ENCODE measurements at places on chromosomes 6 and 20.

DNA sequence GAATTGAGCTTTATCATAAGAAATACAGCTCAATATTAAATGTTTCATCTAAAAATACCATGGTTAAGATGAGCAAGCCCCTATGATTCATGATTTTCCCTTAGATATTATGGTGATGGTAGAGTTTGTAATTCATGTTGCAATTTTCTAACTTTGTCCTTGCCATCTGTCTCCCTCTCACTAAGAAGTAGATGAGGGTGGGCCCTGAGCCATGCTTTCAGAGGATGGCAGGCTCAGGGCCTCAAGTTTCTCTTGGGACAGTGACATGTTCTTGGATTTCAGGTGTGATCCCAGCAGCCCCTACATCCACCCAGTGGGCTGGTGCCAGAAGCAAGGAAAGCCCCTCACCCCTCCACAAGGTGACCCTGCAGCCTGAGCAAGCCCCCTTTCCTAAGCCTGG is 25.6 kb downstream of the L3MBTL1 start:
- no peak for DNase-seq

- DNase-seq = no peak
These were observed 185.4 kb downstream of the ZFAND3 start for GRCh38 chr6:38004908-38005307.

- DNase-seq = no peak
These were observed 139.7 kb upstream of the FLRT3 start for GRCh38 chr20:14477125-14477524.

- no peak for DNase-seq
These were observed 163.2 kb downstream of the DTNBP1 start for GRCh38 chr6:15499591-15499990.

DNA sequence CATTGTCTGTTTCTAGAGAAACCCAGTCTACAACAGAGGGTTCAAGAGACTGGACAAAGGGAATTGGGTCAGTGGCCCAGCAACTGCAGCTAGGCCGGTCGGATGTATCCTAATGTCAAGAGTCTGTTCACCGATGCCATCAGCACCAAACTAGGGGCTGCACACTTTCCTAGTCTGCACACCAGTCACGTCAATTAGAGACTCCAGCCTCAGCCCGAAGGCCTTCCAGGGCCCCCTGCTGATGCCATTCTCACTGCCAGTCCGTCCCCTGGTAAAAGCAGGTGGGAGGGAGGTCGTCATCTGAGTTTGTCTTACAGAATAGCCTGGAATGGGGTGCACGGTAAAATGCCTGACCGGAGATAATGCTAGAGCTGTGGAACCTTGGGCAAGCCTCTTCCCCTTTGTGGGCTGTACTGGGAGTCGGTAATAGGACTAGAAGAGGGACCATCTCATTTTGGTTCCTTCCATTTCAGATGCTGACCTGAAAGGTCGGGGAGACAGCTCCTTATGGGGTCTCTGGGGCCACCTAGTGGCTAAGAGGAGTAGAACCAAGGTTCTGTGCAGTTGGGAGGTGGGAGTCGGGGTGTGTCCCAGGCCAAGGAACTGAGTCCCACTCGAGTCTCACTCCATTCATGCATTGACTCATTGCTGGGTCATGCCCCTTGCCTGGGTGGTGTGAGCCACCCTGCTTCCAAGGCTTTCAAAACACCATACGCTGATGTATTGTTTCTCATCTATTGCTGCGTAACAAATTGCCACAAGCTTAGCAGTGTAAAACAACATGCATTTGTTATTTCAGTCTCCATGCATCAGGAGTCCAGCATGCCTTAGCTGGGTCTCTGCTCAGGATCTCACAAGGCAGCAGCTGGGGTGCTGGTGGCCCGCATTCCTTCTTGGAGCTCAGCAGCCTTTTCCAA is 5.1 kb downstream of the SOX12 start:
- DNase-seq = no peak

DNA sequence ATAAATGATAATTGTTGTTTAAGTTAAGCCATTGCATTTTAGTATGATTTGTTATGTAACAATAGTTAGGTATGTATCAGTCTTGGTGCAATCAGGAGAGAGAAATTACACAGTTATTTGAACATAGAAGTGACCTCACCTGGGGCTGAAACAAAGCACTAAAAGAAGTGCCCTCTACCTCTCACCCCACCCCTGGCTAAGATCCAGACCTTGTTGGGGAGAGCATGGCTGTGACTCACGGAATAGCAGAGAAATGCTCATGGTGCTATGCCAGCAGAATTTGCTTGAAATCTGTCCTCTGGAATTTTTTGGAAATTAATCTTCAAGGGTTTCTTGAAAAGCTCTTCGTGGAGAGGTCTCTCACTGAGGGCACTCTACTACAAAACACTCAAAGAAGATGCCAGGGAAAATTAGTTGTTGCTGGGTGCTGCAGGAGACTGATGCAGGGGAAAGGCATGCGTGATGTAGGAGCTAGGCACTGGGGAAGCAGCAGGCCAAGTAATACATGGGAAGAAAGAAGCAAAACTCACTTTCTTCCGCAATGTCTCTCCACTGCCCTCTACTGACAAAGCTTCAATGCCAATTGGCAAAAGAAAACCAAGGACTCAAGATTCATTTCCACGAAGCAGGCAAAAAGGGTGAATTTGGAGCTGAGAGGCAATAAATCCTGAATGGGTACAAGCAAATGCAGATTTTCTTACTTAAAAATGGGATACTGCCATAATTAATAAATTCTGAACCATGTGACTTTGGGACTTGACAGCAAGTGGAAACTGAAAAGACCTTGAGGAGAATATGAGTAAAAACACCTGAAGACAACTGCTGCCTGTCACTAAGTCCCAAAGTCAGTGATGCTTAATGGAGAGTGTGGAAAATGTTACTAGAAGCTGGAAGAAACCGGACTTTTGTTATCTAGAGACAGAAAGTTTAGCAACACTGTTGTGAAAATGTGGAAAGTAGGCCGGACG is 136.3 kb upstream of the ZNF184 start:
- DNase-seq = no peak

DNA sequence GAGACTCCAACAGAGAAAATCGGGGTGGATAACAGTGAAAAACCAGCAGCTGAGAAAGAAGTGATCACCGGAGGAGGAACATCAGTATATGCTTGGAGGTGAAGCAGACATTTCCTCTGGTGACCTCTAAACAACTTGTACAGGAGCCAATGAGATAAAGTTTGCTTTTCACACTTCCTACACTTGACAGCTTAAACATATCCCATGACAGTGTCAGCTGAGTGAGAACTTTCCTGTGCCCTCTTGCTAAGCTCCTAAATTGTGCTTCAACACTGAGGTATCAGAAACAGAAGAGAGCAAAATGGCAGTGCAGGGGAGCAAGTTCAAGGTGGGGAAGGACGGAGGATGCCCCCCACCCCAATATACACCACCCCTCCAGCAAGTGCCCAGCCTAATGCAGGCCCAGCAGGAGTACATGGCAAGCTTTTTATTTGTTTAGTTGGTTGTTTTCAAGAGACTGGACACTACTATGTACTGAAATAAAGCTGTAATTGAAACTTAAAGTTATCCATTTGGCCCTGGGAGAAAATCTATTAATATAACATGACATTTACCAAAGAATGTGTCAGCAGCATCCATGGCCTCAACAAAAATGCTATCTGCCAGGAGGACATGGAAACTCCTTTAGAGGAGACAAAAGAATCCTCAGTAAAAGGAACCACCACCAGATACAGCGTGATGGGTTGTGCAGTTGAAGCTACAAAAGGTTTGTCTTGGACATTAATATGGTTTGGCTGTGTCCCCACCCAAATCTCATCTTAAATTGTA is 540.2 kb downstream of the PRKN start:
- no peak for DNase-seq

DNA sequence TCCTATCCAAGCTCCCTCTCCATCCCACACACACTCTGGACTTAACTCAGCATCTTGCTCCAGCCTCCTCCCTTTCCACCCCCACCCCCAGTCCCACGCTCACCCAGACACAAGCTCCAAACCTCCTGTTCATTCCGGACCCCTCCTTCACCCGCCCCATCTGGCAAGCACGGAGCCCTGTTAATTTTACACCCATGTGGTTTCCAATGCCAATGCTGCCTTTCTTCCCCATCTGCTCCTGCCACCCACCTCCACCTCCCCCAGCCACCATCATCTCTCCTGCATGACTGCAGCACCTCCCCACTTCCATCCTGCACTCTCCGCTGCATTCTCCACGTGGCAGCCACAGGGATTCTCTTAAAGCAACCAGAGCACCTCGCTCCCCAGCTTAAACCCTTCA is 9.9 kb upstream of the CDK5RAP1 start:
- DNase-seq = no peak

- DNase-seq = no peak
These were observed 248.8 kb downstream of the TFAP2A start for GRCh38 chr6:10166031-10166430.

GRCh38 chr6:7865781-7866180 is 44.8 kb downstream of the TXNDC5 start:
- DNase-seq = no peak

GRCh38 chr20:32652739-32653526 is 20.8 kb downstream of the C20orf203 start:
- peak; percentile 85 for DNase-seq

- DNase-seq = no peak
These were observed 40.4 kb downstream of the GNAS start for GRCh38 chr20:58892932-58893224.

DNA sequence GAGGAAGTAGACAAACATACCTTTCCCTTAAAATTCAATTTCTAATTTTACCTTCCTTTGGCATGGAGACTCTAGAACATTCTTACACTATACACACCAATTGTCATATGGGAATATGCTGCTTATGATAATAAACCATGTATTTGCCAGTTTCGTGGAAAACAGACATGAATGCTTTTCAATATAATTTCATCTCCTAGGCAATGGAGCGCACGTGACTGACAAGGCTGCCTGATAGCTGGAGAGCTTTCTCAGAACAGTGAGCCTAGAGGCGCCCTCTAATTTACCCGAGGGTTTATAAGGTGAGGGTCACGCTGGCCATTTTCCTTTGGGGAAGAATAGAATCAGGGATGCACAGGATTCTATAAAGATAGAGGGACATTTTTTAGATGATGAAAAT is 56.5 kb downstream of the PRR18 start:
- no peak for DNase-seq

DNA sequence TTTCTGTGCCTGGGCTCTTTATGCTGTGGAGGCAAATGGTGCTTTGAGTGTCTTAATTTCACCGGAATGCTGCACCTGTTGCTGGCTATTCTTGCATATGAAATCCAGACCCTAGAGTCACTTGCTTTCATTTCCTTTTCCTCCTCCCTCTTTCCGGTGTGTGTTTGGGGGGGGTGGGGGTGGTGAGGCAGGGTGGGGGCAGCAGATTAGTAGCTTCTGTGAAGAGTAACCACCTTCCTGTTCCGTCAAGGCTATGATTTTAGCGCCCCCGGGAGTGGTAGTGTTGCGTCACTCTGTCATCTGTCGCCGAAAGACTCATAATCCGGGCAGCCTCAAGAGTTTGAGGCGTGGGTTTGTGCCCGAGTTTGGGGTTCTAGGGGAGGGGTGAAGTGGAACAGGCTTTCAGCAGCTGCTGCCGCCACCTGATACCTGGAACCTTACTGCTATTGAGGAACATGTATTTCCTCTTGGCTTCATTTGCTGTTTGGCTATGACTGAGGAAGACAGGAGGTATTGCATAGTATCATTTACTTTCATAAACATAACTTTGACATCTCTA is 49.1 kb downstream of the UTRN start:
- DNase-seq = peak; percentile 38

- no peak for DNase-seq
These were observed 93.0 kb upstream of the CEP85L start for GRCh38 chr6:118744261-118744941.

DNA sequence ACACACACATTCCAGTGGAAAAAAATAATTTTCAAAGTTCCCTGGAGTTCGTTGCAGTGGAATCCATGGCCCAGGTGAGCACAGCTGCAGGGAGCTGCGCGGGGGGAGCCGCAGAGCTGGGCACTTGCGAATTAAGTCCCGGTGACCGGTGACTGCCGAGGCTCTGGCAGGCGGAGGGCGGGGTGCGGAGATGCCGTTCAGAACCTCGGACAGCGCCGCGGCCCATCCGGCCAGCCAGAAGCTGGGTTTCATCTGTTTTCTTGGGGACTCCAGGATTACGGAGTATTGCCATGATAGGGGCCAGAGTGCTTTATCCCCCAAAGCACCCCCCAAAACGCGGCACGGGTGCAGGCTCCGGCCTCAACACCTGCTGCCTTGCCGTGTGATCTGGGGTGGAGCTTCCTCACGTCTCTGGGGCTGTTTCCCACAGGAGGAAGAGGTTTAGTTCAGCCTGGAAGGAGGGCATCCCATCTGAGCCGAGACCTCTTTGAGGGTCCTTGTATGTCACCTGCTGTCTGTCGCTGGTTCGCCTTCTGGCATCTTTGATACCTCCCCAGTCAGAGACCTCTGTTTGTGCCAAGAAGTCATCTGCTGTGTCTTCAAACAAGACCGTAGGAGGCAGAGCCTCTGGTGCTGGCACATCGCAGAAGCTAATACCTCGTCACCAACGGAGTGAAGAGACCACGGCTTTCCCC is 99.4 kb downstream of the YTHDF1 start:
- no peak for DNase-seq

DNA sequence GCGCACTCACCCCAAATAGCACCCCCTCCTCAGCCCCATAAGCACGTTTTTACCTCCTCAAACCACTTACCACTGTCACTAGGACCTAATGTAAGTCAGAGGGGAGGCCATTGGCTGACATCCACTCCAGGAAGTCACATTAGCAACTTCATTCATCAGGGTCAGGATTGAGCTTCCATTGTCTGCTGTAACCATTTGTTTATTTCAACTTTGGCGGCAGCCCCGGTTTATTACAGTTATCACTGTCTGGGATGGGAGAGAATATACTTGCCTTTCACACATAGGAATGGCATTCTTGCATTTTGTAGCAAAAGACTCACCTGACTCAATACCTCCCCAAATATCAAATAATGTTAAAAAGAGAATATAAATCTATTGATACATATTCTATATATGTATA is 38.3 kb downstream of the MAFB start:
- no peak for DNase-seq

DNA sequence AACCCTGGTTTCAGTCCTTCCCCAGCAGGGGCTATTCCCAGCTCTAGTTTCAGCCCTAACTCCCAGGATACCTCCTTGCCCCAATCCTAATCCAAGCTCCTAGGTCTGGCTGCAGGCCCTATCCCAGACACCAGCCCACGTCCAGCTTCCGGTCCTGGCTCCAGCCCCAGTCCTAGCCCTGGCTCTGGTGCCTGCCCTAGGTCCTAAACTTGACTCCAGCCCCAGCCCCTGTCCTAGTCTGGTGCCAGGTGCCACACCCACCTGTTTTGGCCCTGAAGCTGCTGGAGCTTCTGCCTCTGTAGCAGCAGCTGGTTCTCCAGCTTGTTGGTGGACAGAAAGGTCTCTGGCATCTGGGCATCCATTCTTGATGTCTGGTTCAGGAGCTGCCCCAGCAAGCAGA is 28.1 kb downstream of the ANGPT4 start:
- DNase-seq = no peak

- no peak for DNase-seq
These were observed 106.1 kb downstream of the RIN2 start for GRCh38 chr20:19864130-19864529.

GRCh38 chr20:21230686-21231085 is 72.4 kb upstream of the XRN2 start:
- DNase-seq = no peak

GRCh38 chr6:113920663-113921267 is 50.2 kb downstream of the HDAC2 start:
- no peak for DNase-seq

Measured in stimulated activated CD8-positive, alpha-beta memory T cell treated with anti-CD3 and anti-CD28 coated beads, Interleukin-4, amount 100 ng/mL, for 1 hour (primary cell).